ENCODE measurements at places on chromosomes 4 and X.
A peak's percentile ranks its signal among the peaks of the same experiment; 100 is the strongest.

- no peak for DNase-seq
Observed at GRCh38 chrX:56661193-56661592, 67.8 kb upstream of the NBDY start.

DNA sequence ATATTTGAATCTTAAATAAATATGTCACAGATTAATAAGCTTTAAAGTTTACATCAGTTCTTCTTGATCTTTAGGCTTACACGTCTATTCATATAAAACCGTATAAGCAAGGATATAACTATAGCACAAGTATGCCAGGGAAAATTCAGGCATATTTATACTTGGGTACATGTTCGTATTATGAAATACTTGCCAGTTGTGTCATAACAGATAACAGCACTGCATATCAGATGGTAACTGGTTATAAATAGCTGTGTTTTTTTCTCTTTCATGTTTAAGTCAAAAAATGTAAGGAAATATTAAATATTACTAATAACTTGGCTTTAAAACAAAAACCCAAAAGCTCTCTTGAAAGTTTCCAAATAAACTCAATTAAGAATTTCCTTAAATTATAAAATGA, 17.5 kb downstream of the BRWD3 start:
- DNase-seq = no peak

DNA sequence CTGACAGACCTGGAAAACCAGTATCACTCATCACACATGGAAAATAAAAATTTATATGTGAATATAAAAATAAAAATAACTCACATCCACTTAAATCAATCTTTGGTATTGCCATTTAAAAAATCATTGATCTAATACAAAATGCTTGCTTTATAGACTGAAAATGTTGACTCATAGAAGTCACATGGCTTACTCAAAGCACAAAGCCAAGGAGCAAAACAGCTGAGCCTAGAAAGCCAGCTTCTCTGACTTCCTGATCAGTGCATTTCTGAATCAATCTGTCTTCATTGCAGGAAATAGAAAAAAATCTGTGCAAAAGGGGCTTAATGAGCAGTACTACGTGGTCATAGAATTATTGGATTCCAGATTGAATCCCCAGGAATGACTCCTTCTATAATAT, 176.9 kb upstream of the HS3ST1 start:
- DNase-seq = no peak

- peak; percentile 24 for DNase-seq
Observed at GRCh38 chr4:185096032-185096653, 46.9 kb upstream of the SLC25A4 start.

DNA sequence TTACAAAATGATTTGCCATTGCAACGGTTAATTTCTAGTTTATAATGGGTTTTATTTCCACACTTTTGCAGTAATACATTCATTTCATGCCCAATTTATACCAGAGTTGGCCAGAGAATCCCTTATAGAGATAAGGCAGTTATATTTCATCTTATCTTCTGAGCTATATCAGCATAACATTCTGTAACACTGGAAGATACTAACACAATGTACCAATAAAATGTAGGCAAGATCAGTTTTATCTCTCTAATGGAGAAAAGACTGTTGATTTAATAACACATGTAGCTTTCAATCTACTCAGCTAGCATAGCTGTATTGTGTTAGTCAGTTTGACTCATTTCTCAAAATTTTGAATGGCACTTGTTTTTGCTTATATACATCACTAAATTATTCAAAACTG, 738.6 kb downstream of the TRAM1L1 start:
- no peak for DNase-seq

- DNase-seq = no peak
Observed at GRCh38 chr4:42048394-42048793, 58.1 kb downstream of the SLC30A9 start.

GRCh38 chrX:20265221-20265725, 1.4 kb downstream of the RPS6KA3 start:
- peak; percentile 65 for DNase-seq

GRCh38 chr4:99062120-99062519, 26.5 kb downstream of the ADH5 start:
- no peak for DNase-seq

- no peak for DNase-seq
Observed at GRCh38 chrX:43703211-43703791, 47.2 kb downstream of the MAOA start.

DNA sequence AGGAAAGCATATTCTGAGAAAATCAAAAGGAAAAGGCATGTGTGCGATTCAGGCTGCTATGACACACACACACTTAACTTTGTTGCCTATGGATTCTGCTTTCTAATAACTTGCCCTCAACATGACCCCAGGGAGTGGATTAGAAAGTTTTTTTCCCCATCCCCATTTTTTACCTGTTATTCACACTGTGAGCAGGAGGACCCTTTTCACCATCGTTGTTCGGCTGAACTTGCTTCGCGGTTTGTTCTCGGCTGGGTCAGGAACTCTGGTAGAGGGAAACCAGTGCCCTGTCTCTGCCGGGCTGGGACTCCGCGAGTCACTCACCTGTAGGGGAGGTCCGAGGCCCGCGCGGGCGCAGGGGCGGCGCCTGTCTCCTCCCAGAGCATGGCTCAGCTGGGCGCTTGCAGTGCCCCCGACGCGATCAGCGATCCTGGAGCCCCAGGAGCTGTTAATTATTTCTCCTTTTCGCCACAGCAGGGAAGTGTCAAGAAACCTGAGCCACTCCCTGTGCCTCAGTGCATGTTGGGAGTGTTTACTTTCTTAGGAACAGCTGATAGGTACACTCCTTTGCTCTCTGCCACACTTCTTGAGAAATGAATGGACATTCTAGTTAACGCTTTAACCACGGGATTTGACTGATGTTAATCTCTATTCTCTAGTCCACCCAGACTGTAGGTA, at the start of gene RASSF6:
TSS of gene RASSF6 (minus strand) at position 322 of the 678 bp plus-strand sequence. CDS start 8,641 bp downstream, outside the sequence.
- DNase-seq = no peak

- no peak for DNase-seq
Observed at GRCh38 chrX:40165861-40166260, 68.1 kb upstream of the BCOR start.

DNA sequence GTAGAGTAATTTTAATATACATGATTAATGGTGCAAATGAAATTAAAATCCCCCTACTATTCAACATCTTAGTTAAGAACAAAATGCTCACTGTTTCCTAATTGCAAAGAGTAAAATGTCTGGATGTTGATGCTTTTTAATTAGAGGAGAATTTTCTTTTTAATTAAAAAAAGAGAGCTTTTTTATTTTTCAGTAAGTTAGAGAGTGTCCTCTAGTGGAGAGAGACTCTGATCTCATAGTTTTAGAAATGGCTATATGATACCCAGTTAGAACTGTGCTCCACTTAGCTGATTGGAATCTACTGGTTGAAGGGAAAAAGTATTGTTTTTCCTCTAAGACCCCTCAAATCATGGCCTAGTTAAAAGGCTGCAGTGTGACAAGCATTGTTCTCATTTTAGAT, 312.0 kb upstream of the MAGEB2 start:
- DNase-seq = no peak

GRCh38 chrX:71533851-71534561, 1.1 kb downstream of the OGT start:
- DNase-seq = peak; percentile 57

DNA sequence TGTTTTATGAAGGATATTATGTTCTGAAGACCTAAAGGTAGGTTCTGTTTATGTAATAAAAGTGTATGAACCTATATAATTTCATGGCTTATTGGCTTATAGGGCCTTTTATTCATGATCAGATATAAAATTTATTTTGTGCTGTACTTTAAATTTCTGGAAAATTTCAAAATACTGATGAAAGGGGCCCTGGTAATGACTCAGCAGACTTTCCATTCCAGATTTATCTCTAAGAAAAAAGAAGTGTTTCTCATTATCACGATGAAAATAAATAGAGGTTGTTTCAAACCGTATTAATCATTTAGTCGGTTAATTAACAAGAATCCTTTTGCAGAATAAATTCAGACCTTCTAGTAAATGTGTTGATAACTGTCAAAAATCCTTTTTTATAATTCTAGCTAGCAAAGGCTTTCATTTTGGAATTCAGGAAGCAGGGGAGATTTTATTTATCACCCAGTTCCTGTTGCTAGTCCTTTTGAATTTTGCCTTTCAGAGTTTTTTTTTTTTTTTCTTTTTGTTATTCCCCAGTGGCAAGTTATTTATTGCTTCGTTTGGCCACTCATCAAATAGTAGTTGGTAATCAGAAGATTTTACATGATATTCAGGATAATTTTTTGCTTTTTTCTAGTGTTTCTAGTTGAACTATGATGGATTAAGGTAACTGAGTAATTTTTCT, 5.4 kb upstream of the TAPT1 start:
- DNase-seq = no peak

- no peak for DNase-seq
Observed at GRCh38 chr4:76539979-76540378, 105.0 kb downstream of the SHROOM3 start.

DNA sequence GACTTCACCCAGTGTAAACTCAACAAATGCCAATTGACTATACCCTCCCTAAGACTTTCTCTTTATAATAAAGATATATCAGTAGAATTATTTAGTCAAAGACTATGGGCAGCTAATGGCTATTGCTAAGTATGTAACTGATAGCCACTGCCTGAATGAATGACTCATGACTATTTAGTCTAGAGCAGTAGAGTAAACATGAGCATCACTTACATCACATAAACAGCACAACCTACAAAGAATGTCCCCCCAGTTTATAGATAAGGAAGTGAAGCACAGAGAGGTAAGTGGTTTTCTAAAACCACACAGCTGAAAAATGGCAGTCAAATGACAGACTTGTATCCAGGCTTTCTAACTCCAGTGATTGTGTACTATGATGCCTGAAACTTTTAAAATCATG, 507.0 kb downstream of the PPARGC1A start:
- no peak for DNase-seq

GRCh38 chr4:117893207-117893606, 141.1 kb upstream of the NDST3 start:
- no peak for DNase-seq

DNA sequence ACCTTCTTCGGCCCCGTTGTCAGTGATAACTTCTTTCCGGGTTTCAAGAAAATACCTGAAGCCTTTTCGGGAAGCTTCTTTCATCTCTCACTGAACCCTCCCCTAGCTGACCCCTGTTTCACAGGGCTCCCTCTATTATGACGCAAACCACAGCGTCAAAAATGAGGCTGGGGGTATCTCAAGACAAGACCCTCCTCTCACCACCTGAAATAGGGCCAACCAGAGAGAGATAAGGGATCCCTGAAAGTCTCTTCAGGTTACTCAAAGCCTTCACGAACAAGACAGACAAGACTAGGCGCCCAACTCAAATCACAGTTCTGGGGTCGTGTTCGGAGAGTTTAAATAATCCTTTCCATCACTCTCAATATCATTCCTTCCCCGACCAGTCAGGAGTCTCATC, 1.2 kb downstream of the PHF8 start:
- DNase-seq = no peak

DNA sequence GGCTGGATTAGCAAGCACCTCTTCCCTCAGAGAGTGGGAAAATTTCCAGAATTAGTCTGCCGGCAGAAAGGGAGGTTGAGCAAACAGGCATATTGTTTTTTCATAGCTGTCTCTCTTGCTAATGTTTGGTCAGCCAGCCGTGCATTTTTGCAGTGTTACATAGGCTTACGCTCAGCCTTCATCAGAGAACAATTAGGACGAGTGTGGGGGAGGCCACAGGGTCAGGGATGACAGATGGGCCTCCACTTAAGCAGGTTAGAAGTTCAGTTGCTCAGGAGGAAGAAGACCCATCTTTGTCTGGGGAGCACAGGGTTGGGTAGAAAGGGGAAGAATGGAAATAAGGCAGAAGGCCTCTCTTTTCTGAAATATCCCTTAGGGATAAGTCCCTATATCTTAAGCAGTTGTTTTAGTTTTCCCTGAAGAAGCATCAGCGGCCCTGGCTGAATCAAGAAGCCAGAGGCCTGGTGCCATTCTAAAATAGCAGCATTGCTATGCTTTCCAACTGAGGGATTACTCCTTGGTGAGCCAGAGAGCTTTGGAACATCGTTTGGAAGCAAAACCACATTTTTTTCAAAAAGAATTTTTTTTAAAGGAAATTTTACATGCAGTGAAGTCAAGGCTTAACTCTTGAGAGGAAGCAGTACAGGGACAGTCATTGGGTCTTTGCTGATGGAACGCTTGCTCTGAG, 118.8 kb downstream of the SMIM20 start:
- peak; percentile 84 for DNase-seq

GRCh38 chr4:183106839-183107238, 7.8 kb downstream of the WWC2 start:
- no peak for DNase-seq

DNA sequence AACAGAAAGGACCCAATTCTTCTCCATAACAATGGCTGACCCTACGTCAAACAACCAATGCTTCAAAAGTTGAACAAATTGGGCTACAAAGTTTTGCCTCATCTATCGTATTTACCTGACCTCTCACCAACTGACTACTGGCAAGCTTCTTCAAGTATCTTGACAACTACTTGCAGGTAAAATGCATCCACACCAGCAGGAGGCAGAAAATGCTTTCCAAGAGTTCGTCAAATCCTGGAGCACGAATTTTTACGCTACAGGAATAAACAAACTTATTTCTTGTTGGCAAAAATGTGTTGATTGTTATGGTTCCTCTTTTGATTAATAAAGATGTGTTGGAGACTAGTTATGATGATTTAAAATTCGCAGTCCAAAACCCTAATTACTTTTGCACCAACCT, 6.7 kb upstream of the GAB1 start:
- DNase-seq = no peak

DNA sequence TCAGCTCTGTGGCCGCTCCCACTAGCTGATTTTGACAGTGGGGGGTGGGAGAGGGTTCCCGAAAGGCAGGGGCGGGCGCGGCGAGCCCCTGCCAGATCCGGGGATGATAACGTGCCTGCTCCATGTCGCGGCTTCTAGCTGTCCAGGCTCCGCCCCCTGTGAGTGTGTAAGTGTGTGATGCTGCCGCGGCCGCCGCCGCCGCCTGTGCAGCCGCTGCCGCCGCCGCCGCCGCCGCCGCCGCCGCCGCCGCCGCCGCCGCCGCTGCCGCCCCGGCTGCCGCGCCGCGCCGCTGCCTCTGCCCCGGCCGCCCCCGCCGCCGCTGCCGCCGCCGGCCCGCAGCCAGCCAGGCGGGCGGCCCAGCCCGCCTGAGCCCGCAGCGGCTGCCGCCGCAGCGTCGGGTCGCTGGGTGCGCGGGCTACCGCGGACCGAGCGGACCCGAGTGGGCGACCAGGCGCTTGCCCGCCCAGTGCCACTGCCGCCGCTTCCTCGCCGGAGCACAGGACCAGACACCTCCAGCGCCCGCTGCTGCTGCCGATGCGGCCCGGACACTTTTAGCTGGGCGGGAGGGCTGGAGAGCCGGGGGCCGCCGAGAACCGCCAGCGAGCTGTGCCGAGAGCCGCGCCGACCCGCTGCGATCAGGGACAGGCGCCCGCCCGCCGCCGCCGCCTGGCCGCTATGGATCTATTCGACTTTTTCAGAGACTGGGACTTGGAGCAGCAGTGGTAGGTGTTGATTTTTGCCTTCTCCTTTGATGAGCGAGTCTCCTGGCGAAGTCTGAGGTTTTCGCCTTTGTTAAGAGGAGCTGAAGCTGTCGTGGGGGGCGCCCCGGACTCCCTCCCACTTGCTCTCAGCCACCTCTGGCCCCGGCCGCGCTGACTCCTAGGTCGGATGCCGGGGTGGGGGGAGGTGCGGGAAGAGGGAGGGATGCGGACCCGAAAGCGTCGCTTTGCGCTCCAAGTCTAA, at the start of gene AFF2:
TSS of gene AFF2 (plus strand) at position 195 of the 963 bp plus-strand sequence. CDS start at position 676, 481 bp downstream.
- DNase-seq = peak; percentile 55

- no peak for DNase-seq
Observed at GRCh38 chrX:136159611-136160025, 12.3 kb downstream of the FHL1 start.
